ENCODE measurements at places on chromosomes 12 and 14.

- DNase-seq, result no peak
Observed at GRCh38 chr12:117622741-117623140, 261.3 kb upstream of the NOS1 start.

DNA sequence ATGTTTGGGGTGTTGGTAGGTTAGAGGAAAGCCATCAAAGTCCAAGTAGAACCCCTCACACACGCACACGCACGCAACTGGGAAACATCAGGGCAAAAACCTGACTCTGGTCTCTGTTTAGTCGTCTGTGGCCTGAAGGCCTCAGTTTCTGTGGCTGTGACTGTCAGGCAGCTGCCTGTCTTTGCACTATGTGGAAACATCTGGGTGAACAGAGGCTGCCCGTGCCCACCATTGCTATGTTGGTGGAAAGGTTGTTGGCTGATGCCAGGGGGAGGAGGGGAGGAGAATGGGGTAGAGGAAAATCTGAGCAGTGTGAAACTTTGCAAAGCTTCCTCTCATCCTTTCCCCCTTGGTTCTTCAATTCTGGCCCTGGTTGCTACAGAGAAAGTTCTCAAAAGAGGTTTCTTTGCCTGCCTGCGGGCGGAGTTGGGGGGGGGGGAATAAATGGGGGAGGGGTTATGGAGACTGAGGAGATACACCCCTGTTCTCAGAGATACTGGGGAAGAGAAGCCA is 7.5 kb downstream of the HOXC10 start:
- no peak for DNase-seq

- DNase-seq, result no peak
Observed at GRCh38 chr14:68536018-68536410, 256.9 kb downstream of the ZFP36L1 start.

DNA sequence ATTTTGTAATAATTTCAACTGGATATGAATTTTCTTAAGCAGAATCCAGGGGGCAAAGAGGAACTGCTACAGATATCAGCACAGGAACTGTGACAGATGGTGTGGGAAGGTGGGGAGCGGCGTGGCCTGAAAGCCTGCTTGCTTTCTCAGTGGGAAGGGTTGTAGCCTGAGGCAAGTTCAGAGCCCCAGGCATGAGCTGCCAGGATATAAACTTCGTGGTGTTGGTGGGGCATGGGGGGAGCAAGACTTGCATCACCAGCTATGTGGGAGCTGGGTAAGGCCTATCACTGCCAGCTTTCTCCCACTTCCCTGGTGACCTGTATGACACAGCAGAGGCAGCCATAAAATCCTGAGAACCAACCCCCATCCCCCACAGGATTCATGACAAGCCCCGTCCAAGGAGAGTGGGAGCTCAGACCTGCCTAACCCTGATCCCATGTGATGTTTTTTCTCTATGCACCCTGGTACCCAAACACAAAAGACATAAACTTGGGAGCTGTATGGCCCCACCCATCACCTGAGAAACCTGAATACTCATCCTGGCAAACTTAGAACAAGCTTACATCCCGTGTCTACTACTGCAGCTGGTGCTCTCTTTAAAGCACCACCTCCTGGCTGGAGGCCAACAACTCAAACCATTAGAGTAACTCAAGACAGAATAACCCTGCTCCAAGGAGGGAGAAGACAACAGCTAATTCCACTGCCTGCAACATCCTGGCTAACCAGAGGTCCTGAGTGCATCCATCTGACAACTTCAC is 16.5 kb downstream of the CLEC1A start:
- no peak for DNase-seq

Measured in WTC11 (cell line).